Activated CD4-positive, alpha-beta T cell treated with anti-CD3 and anti-CD28 coated beads, Interleukin-2, amount 50 U/mL, for 48 hours (primary cell): ENCODE measurements at places on chromosomes 2 and 18.

DNA sequence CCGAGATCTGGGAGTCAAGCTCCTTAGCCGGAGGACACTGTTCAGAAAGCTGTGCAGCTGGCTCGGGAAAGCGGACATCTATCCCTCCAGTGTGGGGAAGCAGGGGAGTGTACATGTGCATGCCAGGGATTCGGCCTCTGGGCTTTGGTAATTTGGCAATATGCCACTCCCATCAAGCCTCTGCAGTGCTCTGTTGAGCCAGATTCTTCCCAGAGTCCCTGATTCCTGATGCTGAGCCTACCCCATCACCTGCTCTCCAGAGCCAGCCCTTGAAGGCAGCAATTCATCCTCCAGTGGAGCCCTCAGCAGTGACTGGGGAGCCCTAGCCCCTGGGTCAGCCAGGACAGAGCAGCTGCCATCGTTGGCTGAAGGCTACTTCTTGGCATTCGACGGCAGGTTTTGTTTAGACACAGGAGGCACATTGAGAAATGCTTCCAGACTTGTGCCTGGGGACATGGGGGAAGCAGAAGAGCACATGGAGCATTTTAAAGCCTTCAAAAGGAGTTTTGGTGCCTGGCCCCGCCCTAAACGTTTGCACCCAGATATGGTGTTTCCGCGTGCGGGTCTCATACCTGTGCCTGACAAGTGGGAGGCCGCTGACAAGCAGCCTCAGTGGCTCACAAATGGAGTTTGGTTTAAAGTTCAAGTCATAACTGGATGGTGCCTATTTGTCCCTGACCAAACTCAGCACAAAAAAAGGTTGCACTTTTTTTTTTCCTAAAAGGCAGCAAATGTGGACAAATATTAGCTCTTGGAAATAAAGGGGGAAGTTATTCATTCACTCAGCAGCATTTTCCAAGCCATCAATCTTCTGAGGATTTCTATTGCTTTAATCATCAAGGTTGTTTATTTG, 272.8 kb downstream of the CYRIA start:
- no peak for DNase-seq

DNA sequence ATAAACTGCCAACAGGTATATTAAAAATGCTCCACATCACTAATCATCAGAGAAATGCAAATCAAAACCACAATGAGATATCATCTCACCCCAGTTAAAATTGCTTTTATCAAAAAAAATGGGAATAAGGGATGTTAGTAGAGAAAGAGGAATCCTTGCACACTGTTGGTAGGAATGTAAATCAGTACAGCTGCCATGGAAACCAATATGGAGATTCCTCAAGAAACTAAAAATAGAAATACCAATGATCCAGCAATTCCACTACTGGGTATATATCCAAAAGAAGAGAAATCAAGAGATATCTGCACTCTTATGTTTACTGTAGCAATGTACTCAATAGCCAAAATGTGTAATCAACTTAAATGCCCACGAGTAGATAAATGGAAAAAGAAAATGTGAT, 40.6 kb downstream of the ZRANB3 start:
- no peak for DNase-seq

DNA sequence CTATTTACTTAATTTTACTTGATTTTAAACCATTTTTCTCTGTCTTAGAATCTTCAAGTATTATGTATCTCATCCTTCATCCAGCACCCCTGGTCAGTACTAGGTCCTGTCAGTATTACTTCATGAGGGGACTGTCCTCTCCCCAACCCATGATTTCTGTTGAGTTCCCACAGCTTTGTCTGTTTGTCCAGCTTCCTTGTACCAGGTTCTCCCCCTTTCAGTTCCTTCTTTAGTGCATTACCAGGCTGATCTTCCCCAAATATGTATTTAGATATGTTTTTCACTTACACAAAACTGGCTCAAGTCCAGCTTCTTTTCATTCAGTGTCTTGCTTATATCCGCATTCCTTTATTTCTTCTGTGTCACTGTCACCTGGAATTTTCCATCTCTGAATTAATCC, 13.8 kb upstream of the TTC27 start:
- DNase-seq = no peak

DNA sequence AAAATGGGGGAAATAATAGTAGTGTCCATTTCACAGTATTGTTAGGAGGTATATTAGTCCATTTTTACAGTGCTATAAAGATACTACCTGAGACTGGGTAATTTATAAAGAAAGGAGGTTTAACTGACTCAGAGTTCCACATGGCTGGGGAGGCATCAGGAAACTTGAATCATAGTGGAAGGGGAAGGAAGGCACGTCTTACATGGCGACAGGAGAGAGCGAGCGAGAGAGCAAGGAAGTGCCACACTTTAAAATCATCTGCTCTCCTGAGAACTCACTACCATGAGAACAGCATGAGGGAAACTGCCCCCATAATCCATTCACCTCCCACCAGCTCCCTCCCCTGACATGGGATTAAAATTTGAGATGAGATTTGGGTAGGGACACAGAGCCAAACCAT, 23.4 kb downstream of the MGAT5 start:
- DNase-seq = no peak

GRCh38 chr2:234145057-234145456, 94.6 kb downstream of the SPP2 start:
- DNase-seq = no peak

GRCh38 chr2:36801088-36801487, 104.6 kb downstream of the VIT start:
- no peak for DNase-seq
